ENCODE measurements at places on chromosomes 2 and 18.

GRCh38 chr2:231425291-231425810 lies 29.8 kb downstream of the B3GNT7 start:
- DNase-seq, result no peak

GRCh38 chr2:126994340-126994777 lies 95.7 kb downstream of the TEX51 start:
- no peak for DNase-seq

DNA sequence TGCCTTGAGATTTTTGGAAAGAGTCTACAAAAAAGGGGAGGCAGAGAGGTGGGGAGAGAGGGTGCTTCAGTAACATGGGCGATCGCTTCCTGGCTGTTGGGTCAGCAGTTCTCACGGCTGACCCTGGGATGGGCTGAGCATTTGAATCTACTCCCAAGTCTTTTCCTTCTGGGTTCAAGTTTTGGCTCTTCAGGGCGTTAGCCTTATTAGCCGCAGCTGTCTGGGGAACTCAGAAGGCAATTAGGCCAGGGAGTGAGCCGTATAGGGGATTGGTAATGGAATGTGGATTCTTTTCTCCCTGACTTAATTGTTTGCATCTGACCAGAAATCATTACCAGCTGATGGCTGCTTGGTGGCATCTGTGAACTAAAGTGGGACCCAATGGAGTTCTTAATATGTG lies 250.5 kb upstream of the SKOR2 start:
- DNase-seq, result no peak

DNA sequence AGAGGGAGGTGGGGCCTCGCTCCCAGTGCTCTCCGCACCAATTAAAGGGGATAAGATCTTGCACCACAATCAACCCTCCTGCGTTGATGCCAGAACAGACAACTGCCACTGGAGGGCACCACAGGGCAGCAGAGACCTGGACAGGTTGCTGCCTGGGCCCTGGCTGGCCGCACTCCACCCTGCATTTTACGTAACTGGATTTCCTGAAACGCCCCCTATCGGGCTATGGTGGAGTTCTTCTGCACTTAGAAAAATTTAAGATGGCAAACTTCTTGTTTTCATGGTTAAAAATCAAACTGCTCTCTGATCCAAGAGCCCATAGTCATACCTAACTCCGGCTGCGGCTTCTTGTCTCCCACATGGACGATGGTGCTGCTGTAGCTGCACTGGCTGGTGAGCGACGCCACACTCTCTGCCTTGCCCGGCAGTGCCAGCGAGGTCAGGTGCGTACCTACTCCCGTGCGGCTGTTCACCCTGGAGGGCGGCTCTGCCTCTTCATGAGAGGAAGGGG lies 16.8 kb upstream of the HES6 start:
- peak; percentile 78 for DNase-seq

DNA sequence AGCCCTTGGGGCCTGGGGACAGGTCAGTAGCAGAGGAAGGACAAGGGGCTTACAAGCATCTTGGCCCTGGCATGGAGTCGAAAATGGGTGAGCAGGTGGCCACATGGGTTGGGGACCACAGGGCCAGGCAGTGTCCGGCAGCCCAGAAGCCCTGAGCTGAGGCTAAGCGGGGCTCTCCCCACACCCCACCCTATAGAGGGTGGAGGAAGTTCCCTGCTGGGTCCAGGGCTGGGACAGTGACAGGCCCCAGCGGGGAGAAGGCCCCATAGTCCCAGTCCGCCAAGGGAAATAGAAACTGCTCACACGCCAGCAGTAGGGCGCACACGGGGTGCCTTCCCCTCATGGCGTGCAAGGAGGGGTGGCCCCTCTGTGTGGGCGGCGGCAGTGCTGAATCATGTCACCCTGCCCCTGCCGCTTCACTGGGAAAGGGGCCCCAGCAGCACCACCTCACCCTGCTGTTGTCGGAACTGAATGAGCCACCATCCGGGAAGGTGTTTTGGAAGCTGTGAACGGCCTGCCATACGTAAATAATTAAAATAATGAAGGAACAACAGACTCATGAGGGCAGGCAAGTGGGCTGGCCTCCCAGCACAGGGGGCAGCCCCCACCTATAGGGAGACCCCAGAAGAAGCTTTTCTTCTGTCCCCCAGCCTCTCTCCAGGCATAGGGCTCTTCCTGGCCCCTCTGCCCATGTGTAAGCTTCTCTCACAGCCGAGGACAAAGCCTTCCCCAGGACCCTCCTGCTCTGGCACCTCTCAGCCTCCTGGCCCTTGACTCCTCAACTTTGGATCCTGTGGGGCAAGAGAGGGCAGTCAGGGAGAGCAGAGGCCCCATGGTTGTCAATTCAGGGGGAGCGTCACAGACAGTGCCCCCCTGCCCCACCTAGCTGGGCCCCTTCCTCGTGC lies 12.7 kb upstream of the DUSP2 start:
- DNase-seq, result no peak

- no peak for DNase-seq
These were observed 187.7 kb downstream of the HDAC4 start for GRCh38 chr2:239212929-239213642.

- DNase-seq, result no peak
These were observed 5.2 kb downstream of the IL37 start for GRCh38 chr2:112916145-112916571.

DNA sequence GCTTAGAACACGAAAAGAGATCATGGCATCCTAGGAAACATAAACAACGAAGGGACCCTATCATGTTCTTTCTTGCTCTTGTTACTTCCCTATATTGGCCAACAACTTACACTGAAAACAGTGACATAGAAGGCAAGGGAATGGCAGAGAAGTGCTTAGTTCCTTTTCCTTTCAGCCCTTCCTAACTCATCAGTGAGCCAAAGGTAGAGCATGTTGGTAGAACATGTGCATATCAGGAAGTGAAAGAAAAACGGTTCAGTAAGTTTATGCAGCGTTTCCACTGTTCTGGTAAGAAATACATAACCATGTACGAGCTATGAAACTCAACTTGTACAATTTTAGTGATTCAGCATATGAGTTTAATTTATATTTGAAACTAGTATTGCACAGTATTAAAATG lies 21.7 kb downstream of the AKAIN1 start:
- DNase-seq, result no peak

- DNase-seq, result no peak
These were observed 409.3 kb upstream of the KCNH7 start for GRCh38 chr2:163247847-163248220.

DNA sequence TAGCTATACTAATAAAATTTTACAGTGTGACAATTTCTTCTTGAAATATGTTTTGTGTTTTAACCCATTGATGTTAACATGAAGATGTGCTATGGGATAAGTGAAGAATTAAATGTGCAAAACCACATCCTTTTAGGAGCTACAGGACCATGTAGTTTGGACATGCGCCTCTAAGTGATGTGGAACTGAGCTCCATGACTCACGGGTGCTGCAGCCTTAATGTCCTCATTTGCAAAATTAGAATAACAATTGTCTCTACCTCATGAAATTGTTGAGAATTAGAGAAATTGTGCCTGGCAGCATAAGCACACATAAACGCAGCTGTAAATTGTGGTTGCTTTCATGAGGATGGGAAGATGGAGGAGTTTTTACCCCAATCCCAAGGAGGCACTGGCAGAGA lies 31.6 kb upstream of the TPO start:
- no peak for DNase-seq

GRCh38 chr2:172288603-172289002 lies 138.8 kb upstream of the ITGA6 start:
- DNase-seq, result no peak

DNA sequence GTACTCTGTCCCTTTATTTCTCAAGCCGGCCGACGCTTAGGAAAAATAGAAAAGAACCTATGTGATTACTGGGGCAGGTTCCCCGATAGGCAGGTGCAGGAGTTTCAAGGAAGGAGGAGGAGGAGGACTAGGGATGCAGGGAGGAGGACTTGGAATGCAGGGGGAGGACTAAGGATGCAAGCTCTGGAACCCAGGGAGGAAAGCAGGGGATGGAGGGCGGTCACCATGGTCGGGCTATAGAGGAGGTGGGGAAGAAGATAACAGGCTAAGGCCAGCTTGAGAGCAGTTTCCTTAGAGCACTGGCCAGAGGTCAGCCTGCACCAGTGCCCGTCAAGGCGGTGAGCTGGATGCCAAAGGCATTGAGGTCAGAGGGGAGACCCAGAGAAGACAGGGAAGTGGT lies 18.7 kb upstream of the B3GNT7 start:
- DNase-seq, result no peak

DNA sequence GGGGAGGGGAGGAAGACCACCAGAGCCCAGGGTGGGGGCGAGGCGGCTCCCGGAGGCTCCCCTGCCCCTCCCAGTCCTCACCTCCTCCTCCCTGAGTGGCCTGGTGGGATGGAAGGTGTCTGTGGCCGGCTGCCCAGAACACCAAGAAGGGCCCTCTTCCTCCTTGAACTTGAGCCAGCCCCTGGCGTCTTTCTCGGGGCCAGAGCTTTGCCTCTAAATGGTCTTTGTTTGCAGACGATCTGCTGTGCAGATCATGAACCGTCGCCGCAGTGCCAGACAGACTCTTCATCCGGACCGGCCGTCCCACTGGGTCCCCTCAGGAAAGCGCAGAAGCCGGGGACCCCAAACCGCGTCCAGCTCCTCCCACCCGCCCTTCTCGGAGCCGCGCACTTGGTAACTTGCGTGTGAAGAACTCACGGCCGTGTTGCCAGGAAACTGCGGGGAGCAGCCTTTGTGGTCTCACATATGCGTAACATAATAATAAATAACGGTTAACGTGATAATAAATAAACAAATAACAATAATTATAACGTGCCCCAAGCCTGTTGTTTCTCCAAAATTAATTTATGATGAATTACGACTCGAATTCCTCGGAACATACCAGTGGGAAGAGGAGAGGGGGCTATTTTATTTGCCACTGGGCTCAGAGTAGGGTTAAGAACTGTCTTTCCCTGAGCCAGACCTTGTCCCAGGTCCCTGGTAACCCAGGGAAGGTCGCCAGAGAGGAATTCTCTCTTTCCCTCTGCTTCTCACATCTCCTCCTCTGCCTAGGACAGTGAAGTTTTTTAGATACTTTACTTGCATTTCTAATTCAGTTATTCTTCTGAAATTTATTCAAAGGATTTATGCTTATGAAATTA lies 41.0 kb downstream of the PTGR3 start:
- peak; percentile 62 for DNase-seq

- DNase-seq, result no peak
These were observed 122.6 kb upstream of the EPAS1 start for GRCh38 chr2:46174345-46175170.

DNA sequence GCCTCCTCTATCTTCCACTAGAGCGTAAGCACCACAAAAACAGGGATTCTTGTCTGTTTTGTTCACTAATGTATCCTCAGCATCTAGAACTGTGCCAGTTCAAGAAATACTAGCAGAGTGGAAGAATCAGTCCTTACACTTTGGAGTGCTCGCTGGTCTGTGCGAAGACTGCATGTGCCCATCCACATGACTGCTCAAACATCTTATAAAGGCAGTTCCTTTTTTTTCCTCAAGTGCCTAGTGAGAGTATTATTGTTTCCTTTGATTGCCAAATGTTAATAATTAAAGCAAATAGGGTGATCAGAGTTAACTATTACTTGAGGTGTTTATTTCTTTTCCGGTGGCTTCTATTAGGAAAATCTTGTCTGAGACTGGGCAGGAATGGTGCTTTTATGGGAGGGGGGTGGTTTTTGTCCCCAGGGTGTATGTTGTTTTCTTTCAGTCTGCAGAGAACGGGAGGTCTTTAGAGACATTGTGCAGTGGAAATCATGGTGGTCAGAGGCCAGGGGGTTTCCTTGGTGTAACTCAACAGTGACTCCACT lies 45.6 kb upstream of the ITGB6 start:
- no peak for DNase-seq

- no peak for DNase-seq
These were observed 94.5 kb upstream of the TTC39C start for GRCh38 chr18:23920054-23920453.

GRCh38 chr2:65164426-65164891 lies 34.6 kb upstream of the RAB1A start:
- no peak for DNase-seq

DNA sequence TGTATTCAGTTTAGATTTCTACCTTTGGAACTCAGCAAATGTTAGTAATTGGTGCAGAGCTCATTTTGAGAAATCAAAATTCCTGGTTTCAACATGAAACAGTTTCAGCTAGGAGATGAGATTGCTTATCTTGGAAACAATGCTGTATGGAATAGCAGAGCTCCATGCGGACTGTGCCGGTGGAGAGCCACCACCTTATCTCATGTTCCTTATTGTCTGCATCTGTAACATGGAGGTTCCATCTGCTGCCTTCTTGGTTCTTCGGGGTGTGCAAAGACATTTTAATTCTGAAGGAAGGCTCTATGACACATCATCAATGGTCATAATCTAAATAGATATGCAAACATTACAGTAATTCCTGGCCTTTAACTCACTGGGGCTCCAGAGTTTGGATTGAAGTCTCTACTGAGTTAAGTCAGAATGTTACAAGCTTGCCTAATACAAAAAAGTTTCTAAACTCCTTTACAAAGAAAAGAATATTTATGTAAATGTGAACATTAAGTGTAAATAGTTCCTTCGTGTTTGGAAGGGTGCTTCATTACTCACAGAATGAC lies 65.3 kb downstream of the PRKRA start:
- DNase-seq, result no peak

GRCh38 chr2:213214209-213214608 lies 62.8 kb upstream of the IKZF2 start:
- no peak for DNase-seq

DNA sequence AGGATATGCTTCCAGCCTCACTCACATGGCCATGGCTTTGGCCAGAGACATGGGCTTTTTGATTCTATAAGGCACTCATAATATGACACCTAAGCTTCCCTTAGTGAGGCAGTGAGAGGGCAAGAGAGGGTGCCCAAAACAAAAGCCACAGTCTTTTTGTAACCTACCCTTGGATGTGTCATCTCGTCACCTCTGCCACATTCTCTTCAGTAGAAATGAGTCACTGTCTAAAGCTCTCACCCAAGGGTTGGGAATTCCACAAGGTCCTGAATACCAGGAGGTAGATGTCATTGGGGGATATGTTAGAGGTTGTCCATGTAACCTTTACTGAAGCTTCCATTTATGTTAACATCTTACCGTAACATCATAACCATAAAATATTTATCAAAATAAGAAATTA lies 108.4 kb downstream of the ALMS1 start:
- DNase-seq, result no peak

DNA sequence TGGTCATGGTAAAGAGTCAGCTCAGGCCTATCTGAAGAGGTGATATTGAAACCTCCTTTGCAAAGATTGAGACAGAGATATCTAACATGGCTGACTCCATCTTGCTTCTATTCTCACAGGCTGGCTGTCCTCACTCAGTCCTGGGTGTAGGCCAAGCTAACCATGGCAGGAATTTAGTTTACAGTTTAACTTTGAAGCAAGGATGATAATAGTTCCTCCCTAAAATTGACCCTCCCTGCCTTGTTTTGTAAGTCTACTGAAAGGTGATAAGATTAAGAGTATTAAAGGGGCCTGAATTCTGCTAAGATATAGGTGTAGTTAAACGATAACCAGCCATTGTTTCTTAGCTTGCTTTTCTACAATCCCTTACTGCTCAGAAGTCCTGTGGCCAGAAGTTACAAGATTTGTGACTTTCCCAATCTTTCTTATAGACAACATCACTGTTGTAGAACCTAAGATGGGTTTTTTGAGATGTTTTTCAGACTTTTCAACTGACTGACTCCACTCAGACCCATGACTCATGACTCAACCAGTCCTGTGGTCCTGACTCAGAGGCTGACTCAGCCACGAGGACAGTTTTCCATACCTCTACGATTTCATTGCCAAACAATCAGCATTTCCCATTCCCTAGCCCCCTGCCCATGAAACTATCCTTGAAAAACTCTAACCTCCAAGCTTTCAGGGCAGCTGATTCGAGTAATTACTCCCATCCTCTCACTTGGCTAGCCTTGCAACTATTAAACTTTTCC lies 195.7 kb upstream of the SESTD1 start:
- DNase-seq, result no peak

All from heart left ventricle (tissue), 16 donors.